ENCODE measurements at places on chromosomes 7 and 10. TPM values are rescaled to one million over a fixed set of nuclear protein-coding genes. Genes with fewer than 3 reads are reported as not detected.

DNA sequence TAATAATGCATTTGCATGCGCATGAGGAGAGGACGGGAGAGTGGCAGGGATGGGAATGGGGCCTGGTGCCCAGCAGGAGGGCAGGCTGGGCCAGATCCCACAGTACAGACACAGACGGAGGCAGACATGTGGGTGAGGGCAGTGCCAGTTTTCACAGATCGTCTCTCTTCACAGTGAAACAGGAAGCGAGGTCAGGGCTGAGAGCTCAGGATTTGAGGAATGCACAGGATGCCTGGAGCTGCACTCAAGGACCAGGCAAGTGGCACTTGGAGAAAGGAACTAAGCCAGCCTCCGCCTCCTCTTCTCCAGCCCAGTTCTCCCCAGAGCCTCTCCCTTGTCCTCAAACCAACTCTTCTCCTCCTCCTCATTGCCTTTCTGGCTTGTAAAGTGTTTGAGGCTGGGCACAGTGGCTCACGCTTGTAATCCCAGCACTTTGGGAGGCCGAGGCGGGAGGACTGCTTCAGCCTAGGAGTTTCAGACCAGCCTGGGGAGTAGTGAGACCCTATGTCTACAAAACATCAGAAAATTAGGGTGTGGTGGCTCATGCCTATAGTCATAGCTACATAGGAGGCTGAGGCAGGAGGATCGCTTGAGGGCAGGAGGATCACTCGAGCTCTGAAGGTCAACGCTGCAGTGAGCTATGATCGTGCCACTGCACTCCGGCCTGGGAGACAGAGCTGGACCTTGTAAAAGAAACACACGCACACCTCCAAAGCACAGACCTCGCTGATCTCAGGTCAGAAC, 115.2 kb downstream of the HIP1 start:
- peaks cover 5% of the 10 kb centered on the region for H3K4me1 ChIP-seq
- no peaks in the 10 kb centered on the region for H3K27me3 ChIP-seq
- H3K27ac ChIP-seq: no peak overlapping the region
- H3K4me3 ChIP-seq: no peak overlapping the region

GRCh38 chr10:79050896-79051555, 17.7 kb upstream of the ZMIZ1 start:
- H3K36me3 ChIP-seq: no peaks in the 10 kb centered on the region
- H3K4me3 ChIP-seq: no peak overlapping the region
- H3K27me3 ChIP-seq: no peaks in the 10 kb centered on the region
- H3K27ac ChIP-seq: no peak overlapping the region

DNA sequence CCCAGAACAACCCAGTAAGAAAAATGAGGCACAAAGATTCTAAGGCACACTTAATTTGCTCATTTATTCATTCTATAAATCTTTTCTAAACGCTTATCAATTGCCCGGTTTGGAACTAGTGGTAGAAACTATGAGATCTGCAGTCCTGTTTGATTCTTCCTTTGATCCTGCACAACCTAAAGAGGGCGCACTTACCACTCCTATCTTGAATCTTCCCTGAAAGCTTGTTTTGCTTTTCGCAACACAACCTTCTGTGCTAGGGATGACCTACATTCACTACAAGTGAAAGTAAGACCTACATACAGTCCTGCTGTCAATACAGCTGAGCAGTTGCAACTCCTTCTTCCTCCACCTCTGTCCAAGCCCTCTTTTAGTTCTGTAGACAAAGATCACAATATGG, 12.6 kb upstream of the ARL4A start:
- no peak overlapping the region for H3K4me3 ChIP-seq
- H3K36me3 ChIP-seq: no peaks in the 10 kb centered on the region
- H3K27me3 ChIP-seq: no peaks in the 10 kb centered on the region
- no peak overlapping the region for H3K27ac ChIP-seq

The BLNK gene
- not detected for total RNA-seq

GRCh38 chr7:19519443-19520021, 189.3 kb downstream of the POLR1F start:
- no peaks in the 10 kb centered on the region for H3K4me1 ChIP-seq
- DNase-seq: no peak
- H3K4me3 ChIP-seq: no peak overlapping the region
- H3K27ac ChIP-seq: no peak overlapping the region
- no peaks in the 10 kb centered on the region for H3K27me3 ChIP-seq

GRCh38 chr7:44236333-44236728, 35.6 kb downstream of the YKT6 start:
- peaks cover 5% of the 10 kb centered on the region for H3K4me1 ChIP-seq
- H3K27ac ChIP-seq: no peak overlapping the region
- no peak overlapping the region for H3K4me3 ChIP-seq
- no peak for DNase-seq

- peaks cover 48% of the 10 kb centered on the region for H3K4me1 ChIP-seq
- no peak for DNase-seq
- peaks cover 44% of the 10 kb centered on the region for H3K36me3 ChIP-seq
- no peaks in the 10 kb centered on the region for H3K27me3 ChIP-seq
These were observed 2.9 kb downstream of the ZSCAN25 start for GRCh38 chr7:99619571-99620130.

GRCh38 chr7:99089914-99090629, 53.8 kb downstream of the SMURF1 start:
- H3K4me3 ChIP-seq: no peak overlapping the region
- no peak for DNase-seq
- no peak overlapping the region for H3K27ac ChIP-seq
- H3K36me3 ChIP-seq: no peaks in the 10 kb centered on the region
- H3K4me1 ChIP-seq: no peaks in the 10 kb centered on the region

DNA sequence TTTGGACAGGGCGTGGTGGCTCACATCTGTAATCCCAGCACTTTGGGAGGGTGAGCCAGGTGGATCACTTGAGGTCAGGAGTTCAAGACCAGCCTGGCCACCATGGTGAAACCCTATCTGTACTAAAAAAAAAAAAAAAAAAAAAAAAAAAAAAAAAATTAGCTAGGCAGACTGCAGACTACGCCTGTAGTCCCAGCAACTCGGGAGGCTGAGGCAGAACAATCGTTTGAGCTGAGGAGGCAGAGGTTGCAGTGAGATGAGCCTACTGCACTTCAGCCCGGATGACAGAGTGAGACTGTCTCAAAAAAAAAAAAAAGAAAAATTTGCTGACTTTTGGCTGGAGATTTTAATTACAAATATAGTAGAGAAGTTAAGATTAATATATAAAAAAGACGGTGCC, 104.0 kb downstream of the HIPK2 start:
- no peak overlapping the region for H3K4me3 ChIP-seq
- H3K27ac ChIP-seq: no peak overlapping the region
- no peak for DNase-seq
- H3K36me3 ChIP-seq: no peaks in the 10 kb centered on the region

GRCh38 chr10:76282061-76283025, 850.9 kb downstream of the LRMDA start:
- no peaks in the 10 kb centered on the region for H3K4me1 ChIP-seq
- no peak for DNase-seq
- H3K27ac ChIP-seq: no peak overlapping the region
- no peaks in the 10 kb centered on the region for H3K36me3 ChIP-seq
- no peaks in the 10 kb centered on the region for H3K27me3 ChIP-seq

GRCh38 chr10:6002809-6003510, 25.6 kb upstream of the IL15RA start:
- no peaks in the 10 kb centered on the region for H3K36me3 ChIP-seq
- H3K4me1 ChIP-seq: no peaks in the 10 kb centered on the region
- no peak for DNase-seq
- H3K4me3 ChIP-seq: no peak overlapping the region
- no peak overlapping the region for H3K27ac ChIP-seq

GRCh38 chr10:114822444-114823076, 980 bp downstream of the FHIP2A start:
- H3K27ac ChIP-seq: peak overlapping the region; percentile 51
- peak; percentile 15 for DNase-seq
- H3K27me3 ChIP-seq: no peaks in the 10 kb centered on the region
- peaks cover 20% of the 10 kb centered on the region for H3K4me1 ChIP-seq
- peak overlapping the region; percentile 70 for H3K4me3 ChIP-seq
- no peaks in the 10 kb centered on the region for H3K36me3 ChIP-seq

- H3K4me3 ChIP-seq: no peak overlapping the region
- no peak for DNase-seq
These were observed 45.8 kb downstream of the EEPD1 start for GRCh38 chr7:36198854-36199266.

GRCh38 chr7:135251496-135252391, 18.1 kb downstream of the STRA8 start:
- no peak for DNase-seq
- H3K4me1 ChIP-seq: no peaks in the 10 kb centered on the region
- H3K27me3 ChIP-seq: no peaks in the 10 kb centered on the region
- H3K4me3 ChIP-seq: no peak overlapping the region

The SEM1 gene
- 45.3 TPM for total RNA-seq

- H3K36me3 ChIP-seq: peaks cover 4% of the 10 kb centered on the region
- no peaks in the 10 kb centered on the region for H3K27me3 ChIP-seq
- no peak overlapping the region for H3K27ac ChIP-seq
- DNase-seq: no peak
- H3K4me1 ChIP-seq: no peaks in the 10 kb centered on the region
These were observed 51.5 kb downstream of the RSU1 start for GRCh38 chr10:16765509-16766375.

- DNase-seq: no peak
- no peak overlapping the region for H3K4me3 ChIP-seq
- no peaks in the 10 kb centered on the region for H3K4me1 ChIP-seq
- H3K27ac ChIP-seq: no peak overlapping the region
- peaks cover 34% of the 10 kb centered on the region for H3K36me3 ChIP-seq
These were observed 54.5 kb downstream of the UBE3C start for GRCh38 chr7:157193274-157193673.
